ENCODE measurements at places on chromosomes 1 and 21.

- DNase-seq: no peak
These were observed 23.0 kb downstream of the KNCN start for GRCh38 chr1:46528297-46528955.

DNA sequence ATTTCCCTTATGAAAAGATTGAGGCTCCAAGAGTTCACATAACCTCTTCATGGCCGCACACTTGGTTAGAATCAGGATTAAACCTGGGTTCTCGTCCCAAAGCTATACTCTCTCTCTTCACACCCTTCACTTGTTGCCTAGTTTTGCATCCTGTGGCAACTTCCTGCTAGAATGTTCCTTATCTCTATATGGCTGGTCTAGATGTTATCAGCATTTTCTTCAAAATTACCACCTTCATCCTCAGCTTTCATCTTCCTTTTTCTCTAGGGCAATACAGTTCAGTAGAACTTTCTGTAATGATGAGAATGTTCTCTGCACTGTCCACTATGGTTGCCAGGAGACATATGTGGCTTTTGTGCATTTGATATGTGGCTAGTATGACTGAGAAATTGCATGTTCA is 31.1 kb upstream of the BCAR3 start:
- no peak for DNase-seq

DNA sequence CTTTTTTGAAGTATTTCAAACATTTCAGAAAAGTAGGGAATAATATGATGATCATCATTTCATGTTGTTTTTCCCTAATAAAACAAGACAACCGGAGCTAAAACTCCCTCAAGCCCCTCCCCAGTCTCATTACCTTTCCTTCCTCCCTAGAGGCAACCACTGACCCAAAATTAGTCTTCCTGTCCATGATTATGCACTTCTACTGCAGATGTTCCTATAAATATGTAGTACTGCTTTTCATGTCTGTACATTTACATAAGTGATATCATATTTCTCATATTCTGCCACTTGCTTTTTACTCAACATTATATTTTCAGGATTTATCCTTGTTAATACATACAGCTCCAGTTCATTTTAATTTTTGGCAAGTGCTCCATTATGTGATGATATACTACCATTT is 58.7 kb upstream of the GOLT1A start:
- DNase-seq: no peak

DNA sequence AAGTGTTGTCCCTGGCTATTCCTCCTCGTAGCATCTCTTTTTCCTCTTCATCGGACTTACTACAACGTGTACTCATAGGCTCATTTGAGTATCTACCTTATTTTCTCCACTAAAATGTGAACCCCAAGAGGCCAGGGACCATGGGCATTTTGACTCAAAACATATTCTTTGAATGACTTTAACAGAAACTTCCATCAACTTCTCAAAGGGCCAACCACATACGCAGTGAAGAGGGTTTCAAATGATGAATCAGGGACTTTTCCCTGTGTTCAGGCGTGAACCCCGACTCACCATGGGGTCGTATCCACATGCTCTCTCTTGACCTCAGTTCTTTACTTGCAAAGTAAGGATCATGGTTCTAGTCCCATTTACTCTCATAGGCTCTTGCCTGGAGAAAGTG is 20.2 kb upstream of the GPR137B start:
- no peak for DNase-seq

- DNase-seq: no peak
These were observed 49.6 kb downstream of the SLC66A1 start for GRCh38 chr1:19361611-19362147.

- no peak for DNase-seq
These were observed 31.0 kb downstream of the ATP5PO start for GRCh38 chr21:33884376-33885171.

DNA sequence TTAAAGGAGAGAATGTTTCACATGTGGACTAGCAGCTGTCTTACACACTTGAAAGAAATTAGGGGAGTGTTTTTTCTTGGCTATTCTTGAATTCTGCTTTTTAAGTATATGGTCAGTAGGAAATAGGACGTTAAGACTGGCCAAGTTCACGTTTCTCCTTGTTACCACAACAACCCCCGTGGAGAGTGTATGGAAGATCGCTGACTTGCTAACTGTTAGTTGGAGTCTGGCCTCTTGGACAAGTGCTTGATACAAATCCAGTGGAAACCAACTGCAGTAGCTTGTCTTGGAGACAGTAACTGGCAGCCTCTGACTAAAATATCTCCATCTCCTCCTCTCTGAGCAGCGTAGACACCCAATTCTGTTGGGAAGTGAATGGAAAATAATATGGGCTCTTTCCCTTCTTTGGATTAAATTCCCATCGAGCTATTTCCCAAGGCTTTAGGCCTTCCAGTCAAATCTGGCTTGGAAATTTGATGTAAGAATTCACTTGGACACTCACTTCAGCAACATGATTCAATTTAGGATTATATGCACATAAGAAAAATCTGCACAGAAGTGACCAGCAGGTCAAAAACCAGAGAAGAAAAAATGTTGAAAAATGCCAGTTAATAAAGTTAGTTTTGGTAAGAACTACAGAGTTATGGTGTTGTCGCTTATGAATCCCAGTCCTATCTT is 3.6 kb upstream of the NFIA start:
- DNase-seq: no peak

GRCh38 chr1:183424691-183425090 is 6.5 kb upstream of the NMNAT2 start:
- no peak for DNase-seq

- DNase-seq: no peak
These were observed 23.9 kb upstream of the RUNX1 start for GRCh38 chr21:35072960-35073359.

DNA sequence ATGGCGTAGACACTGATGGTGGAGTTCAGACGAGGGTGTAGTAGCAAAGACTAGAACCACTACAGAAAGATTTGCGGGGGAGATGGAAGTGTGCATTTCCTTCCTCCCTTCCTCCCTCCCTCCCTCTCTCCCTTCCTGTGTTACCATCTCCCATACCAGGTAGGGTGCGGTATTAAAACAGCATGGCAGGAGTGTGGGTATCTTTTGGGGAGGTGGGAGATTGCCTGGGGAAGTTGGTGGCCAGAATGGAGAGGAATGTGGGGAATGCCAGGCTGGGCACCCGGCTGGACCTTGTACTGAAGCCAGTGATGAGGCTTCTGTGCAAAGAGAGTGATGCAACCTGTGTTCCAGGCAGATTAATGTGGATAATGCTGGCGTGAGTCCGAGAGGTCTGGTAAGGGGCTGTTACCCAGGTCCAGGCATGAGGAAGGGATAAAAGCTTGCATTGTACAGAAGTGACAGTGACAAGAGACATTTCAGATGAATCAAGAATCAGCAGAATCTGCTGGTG is 30.3 kb upstream of the PPP2R5A start:
- no peak for DNase-seq

- no peak for DNase-seq
These were observed 25.0 kb upstream of the PRELP start for GRCh38 chr1:203450479-203451149.

DNA sequence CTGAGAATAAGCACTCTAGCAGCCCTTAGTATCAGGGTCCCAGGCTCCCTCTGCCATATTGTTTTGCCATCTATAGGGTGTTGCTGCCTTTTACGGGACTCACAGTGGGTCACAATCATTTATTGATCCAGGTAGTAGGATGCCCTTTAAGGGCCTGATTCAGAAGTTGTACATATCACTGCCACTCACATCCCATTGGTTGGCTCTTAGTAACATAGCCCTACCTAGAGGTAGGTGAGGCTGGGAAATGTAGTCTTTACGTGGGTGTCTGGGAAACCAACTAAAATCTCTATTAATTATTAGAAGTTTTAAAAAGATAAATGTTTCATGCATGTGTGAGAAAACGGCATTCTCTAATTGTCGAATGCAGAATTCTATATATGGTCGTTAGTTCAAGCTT is 78.8 kb upstream of the ATP5PO start:
- no peak for DNase-seq

GRCh38 chr1:182604175-182605164 is at the start of gene RGS16:
TSS of gene RGS16 (minus strand) at chr1:182604389. CDS start at chr1:182604259, 130 bp downstream.
- DNase-seq: peak; percentile 82

- DNase-seq: no peak
These were observed 17.1 kb upstream of the PRRC2C start for GRCh38 chr1:171468120-171468750.

GRCh38 chr1:19398309-19398760 is 86.2 kb downstream of the SLC66A1 start:
- DNase-seq: no peak

- no peak for DNase-seq
These were observed 68.7 kb upstream of the KCNA3 start for GRCh38 chr1:110743397-110743796.

GRCh38 chr1:240344918-240345317 is 253.2 kb downstream of the FMN2 start:
- no peak for DNase-seq

GRCh38 chr1:47986761-47987200 is 10.4 kb downstream of the TRABD2B start:
- no peak for DNase-seq

DNA sequence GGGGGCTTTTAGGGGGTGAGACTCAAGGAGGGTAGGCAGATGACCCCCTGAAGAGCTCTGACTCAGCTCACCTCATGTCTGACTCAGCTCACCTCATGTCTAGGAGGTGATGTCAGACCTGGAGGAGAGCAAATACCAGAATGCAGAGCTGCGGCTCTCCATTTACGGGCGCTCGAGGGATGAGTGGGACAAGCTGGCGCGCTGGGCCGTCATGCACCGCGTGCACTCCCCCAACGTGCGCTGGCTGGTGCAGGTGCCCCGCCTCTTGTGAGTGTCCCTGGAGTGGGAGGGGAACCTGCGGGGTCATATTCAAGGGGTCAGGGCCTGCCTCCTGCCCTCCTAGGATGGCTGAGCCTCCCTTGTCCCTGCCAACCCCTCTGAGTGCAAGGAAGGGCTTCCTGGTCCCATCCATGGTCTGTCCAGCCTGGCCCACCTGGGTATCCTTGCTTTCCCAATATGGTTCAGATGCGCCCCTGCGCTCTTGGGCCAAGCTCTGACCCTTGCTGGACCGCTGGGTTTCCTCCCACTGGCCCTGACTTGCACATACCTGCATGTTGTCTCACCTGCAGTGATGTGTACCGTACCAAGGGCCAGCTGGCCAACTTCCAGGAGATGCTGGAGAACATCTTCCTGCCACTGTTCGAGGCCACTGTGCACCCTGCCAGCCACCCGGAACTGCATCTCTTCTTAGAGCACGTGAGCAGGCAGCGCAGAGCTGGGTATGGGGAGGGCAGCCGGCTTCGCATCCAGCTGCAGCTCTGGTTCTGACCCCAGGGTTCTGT is 9.1 kb downstream of the AMPD2 start:
- DNase-seq: no peak

DNA sequence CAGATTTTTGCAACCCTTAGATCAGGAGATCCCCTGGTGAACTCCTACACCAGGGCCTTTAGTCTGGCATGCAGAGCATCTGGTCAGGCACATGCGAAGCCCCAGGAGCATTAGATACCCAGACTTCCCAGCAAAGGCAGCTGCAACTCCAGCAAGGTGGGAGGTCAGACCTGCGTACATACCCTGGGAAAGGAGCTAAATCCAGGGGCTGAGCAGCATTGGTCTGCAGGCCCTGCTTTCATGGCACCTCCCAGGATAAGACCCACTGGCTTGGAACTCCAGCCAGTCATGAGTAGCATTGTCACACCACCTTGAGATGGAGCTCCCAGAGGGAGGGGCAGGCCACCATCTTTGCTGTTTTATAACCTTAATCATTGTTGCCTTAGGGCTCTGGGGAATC is 92.3 kb downstream of the KCNT2 start:
- DNase-seq: no peak

DNA sequence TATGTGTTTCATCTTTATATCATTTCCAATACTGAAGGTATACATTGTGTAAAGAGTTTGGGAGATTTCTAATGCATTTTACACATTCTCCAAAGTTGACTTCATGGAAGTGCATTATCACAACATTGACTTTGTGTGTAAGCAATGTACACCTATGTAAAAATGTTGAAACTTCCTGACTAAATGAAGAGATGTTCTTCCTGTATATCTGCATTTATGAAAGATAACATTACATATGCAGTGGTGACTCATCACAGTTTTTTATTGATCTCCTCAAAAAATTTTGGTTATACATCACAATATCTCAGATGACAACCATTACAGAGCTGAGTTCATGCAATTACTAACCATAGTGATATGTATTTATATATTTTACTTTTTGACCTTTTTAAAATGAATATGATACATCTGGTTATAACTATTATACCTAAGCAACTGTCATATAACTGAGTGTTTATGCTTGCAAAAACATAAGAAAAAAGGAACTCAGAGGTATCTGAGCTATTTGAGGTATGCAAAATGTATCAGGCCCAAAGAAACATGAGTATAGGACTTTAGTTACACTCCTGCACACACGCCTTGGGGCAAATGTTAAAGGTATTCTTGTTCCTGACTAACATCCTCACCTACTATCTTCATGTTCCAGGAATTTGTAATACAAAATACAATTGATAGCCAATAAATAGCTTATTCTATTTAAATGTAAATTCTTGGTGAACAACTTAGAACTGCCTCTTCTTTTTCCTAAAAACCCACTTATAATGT is 88.2 kb upstream of the OLFM3 start:
- DNase-seq: no peak

- no peak for DNase-seq
These were observed 122.5 kb downstream of the GIPC2 start for GRCh38 chr1:78168306-78168705.

DNA sequence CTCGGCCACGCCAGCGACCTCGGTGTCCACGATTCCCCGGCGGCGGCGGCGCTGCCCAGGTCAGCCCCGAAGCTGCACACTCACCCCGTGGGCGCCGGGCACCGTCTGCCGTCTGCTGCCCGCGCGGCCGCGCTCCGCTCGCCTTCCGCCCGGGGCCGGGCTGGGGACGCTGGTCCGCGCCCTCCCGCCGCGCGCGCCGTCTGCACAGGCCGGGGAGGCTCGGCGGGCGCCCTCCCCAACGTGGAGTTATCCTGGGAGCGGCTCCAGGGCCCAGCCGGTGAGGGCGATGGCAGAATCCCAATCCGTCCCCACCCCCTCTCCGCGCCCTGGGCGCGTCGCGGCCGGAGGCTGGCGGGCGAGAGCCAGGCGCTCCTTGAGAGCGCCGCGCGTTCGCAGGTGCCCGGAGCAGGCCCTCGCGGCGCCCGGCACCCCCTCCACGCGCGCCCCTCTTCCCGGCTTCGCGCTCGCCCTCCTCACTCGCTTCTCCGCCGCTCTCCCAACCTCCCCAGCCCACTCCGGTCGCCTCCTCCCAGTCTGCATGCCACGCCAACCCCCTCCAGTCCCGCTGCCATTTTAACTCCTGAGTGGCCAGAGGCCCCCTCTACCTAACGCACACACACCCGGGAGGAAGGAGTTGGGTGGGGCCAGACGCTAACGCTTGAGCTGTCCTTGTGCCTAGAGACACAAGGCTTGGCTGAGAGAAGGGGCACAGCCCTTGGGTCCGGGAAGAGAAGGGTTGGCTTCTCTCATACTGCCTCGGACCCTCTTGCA is at the start of gene LRRN2:
Gene LRRN2, minus strand, starts transcription at position 503 of the 771 bp plus-strand sequence. CDS start 65,746 bp downstream, outside the sequence.
- no peak for DNase-seq

- no peak for DNase-seq
These were observed 405.7 kb upstream of the NCAM2 start for GRCh38 chr21:20592463-20592862.

DNA sequence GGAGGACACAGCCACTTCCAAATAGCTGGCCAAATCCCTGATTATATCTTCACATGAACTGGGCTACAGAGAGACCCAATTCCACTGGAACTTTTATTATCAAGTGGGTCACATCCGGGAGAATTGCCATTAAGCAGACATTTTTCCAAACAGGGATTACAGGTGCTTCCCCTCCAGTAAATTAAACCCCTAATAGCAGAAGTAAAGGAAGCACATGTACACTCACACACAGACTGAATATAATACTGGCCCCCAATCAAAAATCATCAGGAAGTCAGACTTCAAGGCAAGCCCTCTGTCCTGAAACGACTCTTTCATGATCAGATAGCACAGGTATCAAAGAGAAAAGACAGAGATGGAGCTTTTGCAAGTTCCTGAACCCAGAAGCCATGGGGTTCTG is 118.6 kb upstream of the PPP2R5A start:
- no peak for DNase-seq
